Thoracic aorta (tissue), 2 donors: ENCODE measurements at places on chromosomes 6 and 20.

GRCh38 chr6:10297832-10298231, 117.0 kb downstream of the TFAP2A start:
- DNase-seq: no peak

GRCh38 chr20:61980647-61981583, 84.8 kb downstream of the TAF4 start:
- DNase-seq: no peak

DNA sequence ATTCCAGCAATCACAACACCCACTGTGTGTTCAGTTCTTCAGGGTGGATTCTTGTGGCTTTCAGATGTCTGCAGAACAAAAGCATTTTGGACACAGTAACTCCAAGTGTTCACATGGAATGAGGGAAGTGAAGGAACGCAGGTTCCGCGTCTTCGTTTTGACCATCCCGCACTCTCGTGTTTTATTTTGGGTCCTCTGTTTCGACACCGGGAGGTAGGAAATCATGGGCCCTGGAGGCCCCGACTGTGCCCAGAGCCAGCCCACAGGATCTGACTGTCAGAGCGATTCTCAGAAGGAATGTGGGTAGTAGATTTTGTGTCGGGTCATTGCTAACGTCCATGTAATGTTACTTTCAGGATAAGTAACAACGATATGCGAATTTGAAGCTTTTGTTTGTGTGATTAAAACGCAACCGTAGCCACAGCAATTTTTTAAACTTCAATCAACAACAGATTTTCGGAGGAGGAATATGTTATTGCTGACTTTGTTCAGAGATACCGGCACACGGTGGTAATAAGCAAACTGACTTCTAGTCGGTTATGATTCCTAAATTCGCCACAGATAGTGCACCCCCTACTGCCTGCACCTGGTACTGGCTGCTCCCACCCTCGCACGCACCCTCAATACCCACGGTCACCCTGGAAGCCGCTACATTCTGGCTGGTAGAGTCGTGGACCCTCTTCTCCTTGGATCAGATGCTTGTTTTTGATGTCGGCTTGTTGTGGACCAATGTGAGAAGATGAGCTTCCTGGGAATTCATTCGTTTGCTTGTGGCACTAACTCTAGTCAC, 10.5 kb downstream of the NPEPL1 start:
- no peak for DNase-seq

- DNase-seq: no peak
Measured at GRCh38 chr6:125248136-125248535, 53.6 kb downstream of the HDDC2 start.

- DNase-seq: no peak
Measured at GRCh38 chr6:14533446-14533845, 415.9 kb downstream of the CD83 start.

DNA sequence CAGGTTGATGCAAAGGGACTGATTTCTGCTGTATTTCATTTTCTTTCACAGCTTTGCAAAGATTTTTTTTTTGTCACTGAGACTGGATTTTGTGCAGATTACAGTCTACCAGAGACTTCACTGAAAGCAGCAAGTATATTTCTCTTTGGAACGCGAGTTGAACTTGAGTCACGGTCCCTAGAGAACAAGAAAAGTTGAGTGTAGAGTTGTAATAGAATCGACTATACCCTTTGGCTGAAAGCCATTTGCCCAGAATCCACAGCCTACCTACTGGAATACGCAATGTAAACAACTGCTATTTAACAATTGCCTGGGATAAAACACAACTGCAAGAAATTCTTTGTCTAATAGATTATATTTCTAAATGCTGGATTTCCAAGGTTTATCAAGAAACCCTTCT, 520.6 kb downstream of the HDGFL1 start:
- DNase-seq: no peak

GRCh38 chr20:31607640-31608250, 2.7 kb downstream of the ID1 start:
- no peak for DNase-seq

DNA sequence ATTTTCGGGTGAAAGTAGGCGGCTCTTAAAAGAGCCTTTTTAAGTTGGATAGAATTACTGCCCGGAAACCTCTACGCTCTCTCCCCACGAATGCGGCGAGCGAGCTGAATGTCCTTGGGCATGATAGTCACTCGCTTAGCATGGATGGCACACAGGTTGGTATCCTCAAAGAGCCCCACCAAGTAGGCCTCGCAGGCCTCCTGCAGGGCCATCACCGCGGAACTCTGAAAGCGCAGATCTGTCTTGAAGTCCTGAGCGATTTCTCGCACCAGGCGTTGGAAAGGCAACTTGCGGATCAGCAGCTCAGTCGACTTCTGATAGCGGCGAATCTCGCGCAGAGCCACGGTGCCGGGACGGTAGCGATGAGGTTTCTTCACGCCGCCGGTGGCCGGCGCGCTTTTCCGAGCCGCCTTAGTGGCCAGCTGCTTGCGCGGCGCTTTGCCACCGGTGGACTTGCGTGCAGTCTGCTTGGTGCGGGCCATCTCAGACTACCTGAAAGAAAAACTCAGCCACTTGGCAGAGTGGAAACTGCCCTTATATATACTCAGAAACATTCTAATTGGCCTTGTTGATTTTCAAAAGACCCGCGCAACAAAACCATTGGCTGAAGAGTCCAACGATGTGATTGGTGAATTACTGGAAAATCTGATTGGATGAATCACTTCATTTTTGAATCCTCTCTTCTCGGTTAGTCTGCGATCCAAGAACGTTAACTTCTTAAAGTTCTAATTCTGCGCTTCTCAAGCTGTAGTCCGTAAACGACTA, 93.9 kb upstream of the BTN3A2 start:
- DNase-seq: no peak

DNA sequence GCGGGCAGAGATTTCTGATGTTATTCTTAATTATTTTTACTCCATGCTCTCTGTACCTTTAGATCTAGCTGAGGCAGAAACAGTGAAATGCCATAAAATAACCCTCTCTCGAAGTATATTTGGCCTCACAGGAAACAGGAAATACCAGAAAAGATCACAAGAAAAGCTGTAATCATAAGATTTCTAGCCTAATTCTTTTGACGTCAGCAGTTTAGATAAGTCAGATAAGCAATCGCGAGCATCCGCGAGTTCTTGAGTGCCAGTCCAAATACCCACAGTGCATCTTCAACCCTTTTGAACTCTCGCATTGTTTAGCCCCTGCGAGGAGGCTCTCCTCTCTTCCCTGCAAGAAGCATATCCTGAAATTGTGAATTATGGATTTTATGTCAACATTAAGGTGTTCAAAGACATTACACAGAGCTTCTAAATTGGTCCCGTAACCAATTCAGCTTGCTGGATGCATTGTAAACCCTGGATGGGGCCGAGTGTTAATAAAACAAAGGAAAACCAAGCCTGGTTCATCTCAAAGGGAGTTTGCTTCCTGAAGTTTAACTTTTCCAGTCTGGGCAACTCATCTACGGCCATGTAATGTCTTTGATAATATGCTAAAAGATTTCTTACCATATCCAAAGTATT, 198.9 kb downstream of the MTFR2 start:
- no peak for DNase-seq

DNA sequence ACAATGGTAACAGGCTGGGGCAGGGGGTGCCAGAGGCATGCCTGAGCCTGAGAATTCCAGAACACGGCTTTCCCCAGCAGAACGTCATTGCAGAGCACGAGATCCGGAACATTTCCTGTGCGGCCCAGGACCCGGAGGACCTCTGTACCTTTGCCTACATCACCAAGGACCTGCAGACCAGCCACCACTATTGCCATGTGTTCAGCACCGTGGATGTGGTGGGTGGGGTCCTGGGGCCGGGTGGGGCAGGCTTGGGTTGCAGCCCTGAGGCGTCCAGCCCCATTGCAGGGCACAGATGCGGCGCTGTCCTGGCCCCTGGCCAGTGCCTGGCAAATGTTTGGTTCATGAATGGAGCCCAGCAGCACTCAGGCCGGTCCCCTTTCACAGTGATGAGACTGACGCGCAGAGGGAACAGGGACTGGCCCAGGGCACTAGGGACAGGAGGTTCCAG, 57.1 kb downstream of the TCP11 start:
- DNase-seq: no peak

- DNase-seq: no peak
Measured at GRCh38 chr6:51021171-51021570, 202.5 kb downstream of the TFAP2B start.

DNA sequence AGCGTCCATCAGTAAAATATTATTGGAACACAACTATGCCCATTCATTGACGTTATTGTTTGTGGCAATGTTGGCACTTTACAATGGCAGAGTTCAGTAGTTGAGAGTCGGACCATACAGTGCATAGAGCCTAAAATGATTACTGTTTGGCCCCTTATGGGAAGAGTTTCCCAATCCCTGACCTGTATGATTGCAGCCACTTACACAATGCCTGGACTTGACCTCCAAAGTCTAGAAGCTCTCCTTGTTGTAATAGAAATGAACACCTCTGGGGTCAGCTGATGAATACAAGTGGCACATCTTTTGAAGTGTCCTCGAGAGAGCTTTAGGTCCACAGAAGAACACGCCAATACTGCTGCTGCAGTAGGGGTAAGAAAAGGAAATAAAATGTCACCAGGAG, 59.0 kb downstream of the NOX3 start:
- DNase-seq: no peak

DNA sequence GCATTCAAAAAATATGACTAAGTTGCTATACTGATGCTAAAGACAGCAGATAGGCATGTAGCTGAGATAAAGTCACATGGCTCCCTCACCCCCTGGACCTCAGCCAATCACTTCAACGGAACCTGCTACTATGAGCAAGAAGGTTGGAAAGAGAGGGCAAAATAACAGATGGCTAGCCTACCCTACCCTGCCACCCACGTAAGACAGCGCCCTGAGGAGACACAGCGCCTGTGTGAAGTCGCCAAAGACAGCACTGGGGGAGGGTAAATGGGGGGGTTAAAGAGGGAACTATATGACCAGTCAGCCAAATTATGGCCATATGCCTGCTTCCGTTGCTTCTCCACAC, 163.2 kb downstream of the RALGAPA2 start:
- DNase-seq: no peak

GRCh38 chr6:159760602-159761057, 1.2 kb upstream of the ACAT2 start:
- DNase-seq: no peak

GRCh38 chr6:99338188-99338587, 11.3 kb downstream of the FAXC start:
- DNase-seq: no peak
